Right atrium auricular region (tissue), 2 donors: ENCODE measurements at places on chromosomes 5 and 9.
A peak's percentile ranks its signal among the peaks of the same experiment; 100 is the strongest.

DNA sequence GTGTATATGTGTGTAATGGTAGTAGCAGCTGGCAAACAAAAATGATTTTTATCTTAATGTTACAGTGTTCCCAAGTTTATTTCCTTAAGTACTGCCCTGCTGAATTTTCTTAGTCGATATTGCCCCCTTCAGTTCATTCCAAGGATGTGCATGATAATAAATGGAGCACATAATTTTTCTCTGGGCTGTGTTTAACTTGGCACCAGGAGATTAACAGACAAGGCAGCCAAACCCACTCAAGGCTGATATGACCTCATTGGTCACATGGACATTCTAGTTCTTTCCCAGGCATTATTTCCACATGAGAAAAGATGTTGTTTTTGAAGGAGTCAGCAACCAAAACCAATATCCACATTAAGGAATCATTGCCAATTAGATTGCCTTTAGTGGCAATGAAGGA, 61.8 kb downstream of the COX7C start:
- peak; percentile 67 for DNase-seq

DNA sequence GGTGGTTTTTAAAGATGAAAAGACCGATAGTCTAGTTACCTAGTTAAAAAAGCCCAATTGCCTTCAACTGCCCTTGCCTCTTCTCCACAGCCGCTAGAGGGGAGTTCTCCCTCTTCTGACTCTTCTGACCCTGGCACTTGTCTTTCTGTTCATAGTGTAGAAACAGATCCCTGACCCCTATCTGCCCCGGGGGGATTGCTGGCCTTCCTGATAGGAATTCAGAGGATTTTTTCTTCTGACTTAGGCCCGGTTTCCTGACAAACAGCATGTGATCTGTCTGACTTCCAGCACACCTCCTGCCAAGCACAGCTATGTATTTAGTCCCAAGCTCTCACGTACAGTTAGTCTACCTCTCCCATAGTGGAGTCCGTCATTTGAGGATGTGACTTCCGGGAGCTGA, 5.0 kb upstream of the TMEM268 start:
- no peak for DNase-seq

GRCh38 chr9:5002811-5003210, 17.7 kb downstream of the JAK2 start:
- DNase-seq, result no peak

GRCh38 chr9:134336228-134336627, 10.0 kb downstream of the RXRA start:
- no peak for DNase-seq

DNA sequence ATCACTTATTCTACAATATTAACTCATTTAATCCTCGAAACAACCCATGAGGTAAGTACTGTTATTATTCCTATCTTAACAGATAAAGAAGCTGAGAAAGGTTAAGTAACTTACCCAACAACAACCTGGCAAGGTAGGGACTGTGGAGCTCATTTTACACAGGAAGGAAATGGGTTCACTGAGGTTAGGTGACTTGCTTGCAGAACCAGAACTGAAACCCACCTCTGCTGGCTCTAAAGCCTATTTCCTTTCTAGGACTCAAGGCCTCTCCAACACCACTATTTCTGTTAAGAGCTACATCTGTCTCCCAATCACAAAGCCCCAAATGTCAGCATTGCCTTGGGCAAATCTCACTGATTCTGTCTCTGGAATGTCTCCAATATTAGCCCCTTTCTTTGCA, 38.9 kb upstream of the IFNK start:
- no peak for DNase-seq

- no peak for DNase-seq
Observed at GRCh38 chr9:38621434-38622287, 1.3 kb upstream of the ANKRD18A start.
